ENCODE measurements at places on chromosomes 2 and 18. TPM values are rescaled to one million over a fixed set of nuclear protein-coding genes. Genes with fewer than 3 reads are reported as not detected.

GRCh38 chr18:21900605-21901352, 160.2 kb downstream of the MIB1 start:
- peak; percentile 56 for DNase-seq

DNA sequence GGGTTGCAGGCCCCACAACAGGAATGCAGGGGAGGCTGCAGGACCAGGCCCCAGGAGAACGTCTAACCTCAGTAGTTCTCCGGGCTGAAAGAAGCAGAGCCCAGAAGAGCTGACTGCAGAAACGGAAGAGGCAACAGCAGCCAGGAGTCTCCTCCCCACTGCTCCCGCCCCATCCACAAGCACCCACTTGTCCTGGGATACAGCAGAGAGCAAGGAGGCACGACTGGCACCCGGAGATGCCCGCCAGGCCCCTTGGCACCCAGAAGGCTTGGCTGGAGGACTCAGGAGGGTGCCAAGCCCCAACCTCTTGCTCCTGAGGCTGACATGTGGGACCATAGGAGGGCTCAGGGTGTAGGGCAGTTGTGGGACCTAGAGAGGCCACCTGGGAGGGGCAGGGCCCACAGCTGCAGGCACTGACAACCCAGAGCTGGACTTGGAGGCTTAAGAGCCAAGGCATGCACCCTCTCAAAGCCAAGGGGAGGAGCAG, 29.0 kb upstream of the TNS1 start:
- DNase-seq = no peak

GRCh38 chr18:9337873-9338272, 3.3 kb downstream of the TWSG1 start:
- DNase-seq = no peak

- no peak for DNase-seq
Observed at GRCh38 chr2:39524756-39525635, 87.9 kb upstream of the MAP4K3 start.

DNA sequence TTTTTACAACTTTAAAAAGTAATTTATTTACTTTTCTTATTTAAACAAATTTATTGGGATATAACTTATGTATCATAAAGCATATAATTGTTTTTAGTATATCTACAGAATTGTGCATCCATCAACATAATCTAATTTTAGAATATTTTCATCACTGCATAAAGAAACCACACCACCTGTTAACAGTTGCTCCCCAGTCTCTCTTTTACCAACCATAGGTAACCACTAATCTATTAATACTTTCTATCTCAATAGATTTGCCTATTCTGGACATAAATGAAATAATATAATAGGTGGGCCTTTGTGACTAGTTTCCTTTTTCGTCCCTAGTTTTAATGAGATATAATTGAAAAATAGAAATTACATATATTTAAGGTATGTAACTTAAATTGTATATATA, 90.6 kb downstream of the ADAM23 start:
- DNase-seq = no peak

GRCh38 chr18:76788571-76789317, 33.6 kb upstream of the ZNF236 start:
- DNase-seq = no peak

- no peak for DNase-seq
Observed at GRCh38 chr18:8744038-8744437, 38.7 kb downstream of the MTCL1 start.

GRCh38 chr2:229611360-229611759, 103.0 kb downstream of the DNER start:
- no peak for DNase-seq

DNA sequence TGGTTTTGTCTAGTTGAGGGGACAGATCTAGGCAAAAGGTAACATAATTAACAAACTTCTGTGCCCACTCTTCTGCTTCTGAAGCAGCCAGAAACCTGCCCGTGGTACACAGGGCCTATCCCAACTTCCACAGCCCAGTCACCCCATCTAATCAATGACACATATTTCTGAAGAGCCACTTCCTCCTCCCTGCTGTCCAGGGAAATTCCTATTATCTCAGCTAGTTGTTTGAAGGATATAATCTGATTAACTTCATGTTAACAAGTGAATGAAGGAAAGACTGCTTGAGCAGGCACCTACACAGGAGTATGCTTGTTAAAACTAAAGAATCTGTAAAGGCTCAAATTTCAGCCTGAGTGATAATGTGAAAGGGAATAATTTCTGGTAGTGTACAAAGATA, 61.4 kb downstream of the CCDC148 start:
- no peak for DNase-seq

- DNase-seq = peak; percentile 41
Observed at GRCh38 chr2:227748079-227748478, 2.4 kb downstream of the SCYGR8 start.

DNA sequence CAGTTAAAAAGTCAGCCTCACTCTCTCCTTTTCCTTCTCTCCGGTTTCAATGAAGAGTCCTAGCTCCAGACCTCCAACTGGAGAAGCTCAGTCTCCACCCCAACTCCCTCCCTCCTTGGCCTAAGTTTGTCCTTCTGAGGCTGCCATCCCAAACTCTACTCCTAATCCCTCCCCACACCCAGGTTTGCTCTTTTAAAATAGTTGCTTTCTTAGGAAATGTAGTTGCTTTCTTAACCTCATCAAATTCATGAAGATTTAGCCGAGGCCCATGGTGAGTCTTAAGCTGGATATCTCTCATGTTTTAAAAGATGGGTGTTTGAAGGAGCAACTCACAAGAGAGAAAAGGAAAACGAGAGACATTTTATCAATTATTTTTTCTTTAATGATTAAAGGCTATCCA, 937 bp upstream of the LANCL1 start:
- no peak for DNase-seq

GRCh38 chr2:170737821-170738220, 22.7 kb downstream of the SP5 start:
- DNase-seq = no peak

STAT4 gene
- total RNA-seq = 2.0 TPM

ATP6V1B1 gene
- not detected for total RNA-seq

GPR17 gene
- 0.16 TPM for total RNA-seq

POTEE gene
- 0.11 TPM for total RNA-seq

CNGA3 gene
- total RNA-seq = 0.35 TPM

All from colonic mucosa (tissue), 4 donors.